ENCODE measurements at places on chromosomes 16 and 17. TPM values are rescaled to one million over a fixed set of nuclear protein-coding genes. Genes with fewer than 3 reads are reported as not detected.
A peak's percentile ranks its signal among the peaks of the same experiment; 100 is the strongest.

- no peak overlapping the region for H3K27ac ChIP-seq
- H3K4me1 ChIP-seq = peaks cover 22% of the 10 kb centered on the region
- peaks cover 7% of the 10 kb centered on the region for H3K36me3 ChIP-seq
- H3K4me3 ChIP-seq = no peak overlapping the region
Observed at GRCh38 chr17:2388020-2388682, 12.7 kb downstream of the MNT start.

- H3K36me3 ChIP-seq = no peaks in the 10 kb centered on the region
- H3K4me3 ChIP-seq = peak within 1 kb of the TSS; percentile 73
- DNase-seq = no peak
- H3K27ac ChIP-seq = no peak within 1 kb of the TSS
- peaks cover 28% of the 10 kb centered on the region for H3K27me3 ChIP-seq
- H3K4me1 ChIP-seq = no peaks in the 10 kb centered on the region
Observed at GRCh38 chr17:46851029-46851741, at the start of gene WNT9B. TSS of gene WNT9B (plus strand) at chr17:46851583. CDS start at chr17:46851639, 56 bp downstream.

DNA sequence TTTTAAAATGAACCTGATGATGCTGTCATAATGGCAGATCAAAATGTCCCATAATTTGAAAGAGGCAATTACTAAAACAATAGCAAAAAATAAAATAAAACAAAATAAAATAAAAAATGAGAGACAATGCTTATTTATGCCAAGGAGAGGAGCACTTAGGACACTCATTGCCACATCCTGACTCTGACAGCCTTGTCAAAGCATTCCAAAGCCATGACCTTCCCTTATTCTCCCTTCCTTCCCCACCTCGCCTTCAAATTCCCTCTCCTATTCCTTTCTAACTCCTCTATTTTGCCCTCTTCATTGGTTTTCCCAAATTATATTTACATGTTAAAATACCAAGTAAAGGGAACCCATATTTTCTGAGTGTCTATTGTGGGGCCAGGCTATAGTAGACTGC lies 220.0 kb downstream of the CDH13 start:
- no peak overlapping the region for H3K27ac ChIP-seq
- no peaks in the 10 kb centered on the region for H3K36me3 ChIP-seq
- no peaks in the 10 kb centered on the region for H3K27me3 ChIP-seq
- no peak overlapping the region for H3K4me3 ChIP-seq
- no peak for DNase-seq

DNA sequence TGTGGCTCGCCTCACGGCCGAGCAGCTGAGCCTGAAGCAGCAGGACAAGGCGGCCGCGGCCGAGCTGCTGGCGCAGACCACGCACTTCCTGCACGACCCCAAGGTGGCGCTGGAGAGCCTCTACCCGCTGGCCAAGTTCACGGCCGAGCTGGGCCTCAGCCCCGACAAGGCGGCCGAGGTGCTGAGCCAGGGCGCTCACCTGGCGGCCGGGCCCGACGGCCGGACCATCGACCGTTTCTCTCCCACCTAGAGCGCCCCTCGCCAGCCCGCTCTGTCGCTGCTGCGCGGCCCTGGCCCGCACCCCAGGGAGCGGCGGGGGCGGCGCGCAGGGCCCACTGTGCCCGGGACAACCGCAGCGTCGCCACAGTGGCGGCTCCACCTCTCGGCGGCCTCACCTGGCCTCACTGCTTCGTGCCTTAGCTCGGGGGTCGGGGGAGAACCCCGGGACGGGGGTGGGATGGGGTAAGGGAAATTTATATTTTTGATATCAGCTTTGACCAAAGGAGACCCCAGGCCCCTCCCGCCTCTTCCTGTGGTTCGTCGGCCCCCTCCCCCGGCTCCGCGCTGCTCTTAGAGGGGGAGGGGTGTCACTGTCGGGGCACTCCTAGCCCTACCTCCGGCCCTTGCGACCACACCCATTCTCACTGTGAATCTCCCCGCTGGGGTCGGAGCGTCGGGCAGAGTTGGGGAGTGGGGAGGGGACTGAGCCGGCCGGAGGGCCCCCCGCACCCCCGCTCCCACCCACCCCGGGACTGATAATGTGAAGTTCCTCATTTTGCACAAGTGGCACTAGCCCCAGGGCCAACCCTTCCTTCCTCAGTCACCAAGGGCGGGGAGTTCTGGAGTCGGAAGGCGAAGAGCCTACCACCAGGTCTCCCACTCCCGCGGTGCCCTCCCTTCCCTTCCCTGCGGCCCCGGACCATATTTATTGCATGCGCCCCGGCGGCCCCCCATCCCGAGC lies 4.0 kb downstream of the HIC1 start:
- DNase-seq = no peak
- H3K27ac ChIP-seq = peak overlapping the region; percentile 74
- peak overlapping the region; percentile 84 for H3K4me3 ChIP-seq
- H3K4me1 ChIP-seq = peaks cover 2% of the 10 kb centered on the region

The ZP2 gene
- not detected for total RNA-seq

The SPATA20 gene
- 58.4 TPM for total RNA-seq

DNA sequence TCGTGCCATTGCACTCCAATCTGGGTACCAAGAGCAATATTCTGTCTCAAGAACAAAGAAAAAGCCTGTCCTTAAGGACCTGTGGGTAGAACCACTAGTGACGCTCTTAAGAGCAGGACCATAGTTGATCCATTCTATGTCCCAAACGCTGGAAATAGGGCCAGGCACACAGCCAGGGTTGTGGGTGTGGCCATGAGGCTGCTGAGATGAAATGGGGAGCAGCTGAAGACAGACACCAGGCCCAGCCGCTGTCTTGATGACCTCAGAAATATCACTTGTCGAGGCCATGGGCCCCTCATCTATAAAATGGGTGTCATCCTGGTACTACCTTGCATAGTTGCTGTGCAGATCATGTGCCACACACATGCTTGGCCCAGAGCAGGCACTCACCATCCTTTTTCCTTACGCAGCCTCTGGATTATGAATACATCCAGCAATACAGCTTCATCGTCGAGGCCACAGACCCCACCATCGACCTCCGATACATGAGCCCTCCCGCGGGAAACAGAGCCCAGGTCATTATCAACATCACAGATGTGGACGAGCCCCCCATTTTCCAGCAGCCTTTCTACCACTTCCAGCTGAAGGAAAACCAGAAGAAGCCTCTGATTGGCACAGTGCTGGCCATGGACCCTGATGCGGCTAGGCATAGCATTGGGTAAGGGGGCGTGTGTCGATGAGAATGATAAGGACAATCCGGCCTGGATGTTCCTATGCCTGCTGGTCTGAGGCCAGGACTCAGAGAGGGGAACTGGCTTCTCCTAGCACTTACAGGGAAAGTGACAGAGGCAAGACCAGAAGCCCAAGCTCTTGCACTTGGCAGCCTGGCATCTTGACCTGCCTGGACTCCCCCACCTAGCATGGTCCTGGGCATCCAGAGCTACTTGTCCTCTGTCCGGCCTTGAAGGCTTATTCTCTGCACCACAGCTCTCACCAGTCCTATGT lies 25.5 kb downstream of the CDH5 start:
- H3K27me3 ChIP-seq = no peaks in the 10 kb centered on the region
- no peak overlapping the region for H3K27ac ChIP-seq
- no peaks in the 10 kb centered on the region for H3K36me3 ChIP-seq
- H3K4me3 ChIP-seq = no peak overlapping the region

- no peak for DNase-seq
- H3K27me3 ChIP-seq = no peaks in the 10 kb centered on the region
- H3K4me3 ChIP-seq = no peak overlapping the region
- no peak overlapping the region for H3K27ac ChIP-seq
Observed at GRCh38 chr16:50371936-50372595, 3.3 kb upstream of the BRD7 start.

DNA sequence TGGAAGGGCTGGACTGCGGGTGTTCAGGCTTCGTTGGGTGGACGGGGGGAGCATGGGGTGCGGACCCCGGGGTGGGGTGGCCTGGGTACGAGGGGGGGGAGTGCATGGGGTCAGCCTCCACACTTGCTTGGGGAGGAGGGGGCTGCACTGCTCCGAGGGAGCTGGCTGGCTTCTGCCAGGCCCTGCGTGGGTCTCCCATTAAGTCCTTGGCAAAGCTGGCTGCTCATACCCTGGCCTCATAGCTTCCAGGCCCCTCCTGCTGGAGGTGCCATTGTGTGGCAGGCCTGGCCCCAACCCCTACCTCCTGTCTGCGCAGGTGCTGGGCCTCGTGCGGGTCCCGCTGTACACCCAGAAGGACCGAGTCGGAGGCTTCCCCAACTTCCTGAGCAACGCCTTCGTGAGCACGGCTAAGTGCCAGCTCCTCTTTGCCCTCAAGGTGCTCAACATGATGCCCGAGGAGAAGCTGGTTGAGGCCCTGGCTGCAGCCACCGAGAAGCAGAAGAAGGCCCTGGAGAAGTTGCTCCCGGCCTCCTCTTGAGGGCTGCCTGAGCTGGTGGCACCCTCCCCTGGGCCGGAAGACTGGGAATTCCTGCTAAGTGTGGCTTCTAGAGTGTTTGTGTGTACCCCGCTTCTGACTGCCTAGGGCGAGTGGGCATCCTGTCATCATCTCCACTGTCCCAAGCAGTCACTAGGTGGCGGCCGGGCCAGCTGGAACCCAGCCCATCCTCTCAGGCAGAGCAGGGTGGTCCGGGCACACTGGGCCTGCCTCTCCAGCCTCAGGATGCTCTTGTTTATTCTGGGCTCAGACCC lies 1.5 kb downstream of the NUDT16L1 start:
- DNase-seq = no peak
- peak overlapping the region; percentile 96 for H3K27ac ChIP-seq
- no peaks in the 10 kb centered on the region for H3K36me3 ChIP-seq
- H3K27me3 ChIP-seq = no peaks in the 10 kb centered on the region
- peak overlapping the region; percentile 78 for H3K4me3 ChIP-seq

DNA sequence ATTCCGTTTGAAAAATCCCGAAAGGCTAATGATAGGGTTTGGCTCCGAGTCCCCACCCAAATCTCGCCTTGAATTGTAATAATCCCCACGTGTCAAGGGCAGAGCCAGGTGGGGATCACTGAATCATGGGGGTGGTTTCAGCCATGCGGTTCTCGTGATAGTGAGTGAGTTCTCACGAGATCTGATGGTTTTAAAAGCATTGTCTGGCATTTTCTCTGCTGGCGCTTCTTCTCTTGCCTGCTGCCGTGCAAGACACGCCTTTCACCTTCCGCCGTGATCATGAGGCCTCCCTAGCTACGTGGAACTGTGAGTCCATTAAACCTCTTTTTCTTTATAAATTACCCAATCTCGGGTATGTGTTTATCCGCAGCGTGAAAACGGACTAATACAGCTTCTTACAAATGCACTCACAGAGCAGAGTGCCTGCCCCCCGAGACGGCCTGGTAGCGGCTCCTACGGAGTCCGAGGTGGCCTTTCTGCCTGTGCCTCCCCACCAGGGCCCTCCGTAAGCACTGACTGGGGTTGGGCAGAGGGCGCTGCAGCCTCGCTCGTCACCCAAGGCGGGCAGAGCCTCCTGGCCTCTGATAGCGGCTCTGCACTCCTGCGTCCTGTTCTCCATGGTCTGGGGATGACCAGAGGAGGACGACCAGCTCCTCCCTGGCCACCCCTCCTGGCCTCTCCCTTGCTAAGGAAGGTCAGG lies 131.7 kb downstream of the FOXL1 start:
- H3K27me3 ChIP-seq = no peaks in the 10 kb centered on the region
- no peak overlapping the region for H3K27ac ChIP-seq
- H3K4me1 ChIP-seq = no peaks in the 10 kb centered on the region

DNA sequence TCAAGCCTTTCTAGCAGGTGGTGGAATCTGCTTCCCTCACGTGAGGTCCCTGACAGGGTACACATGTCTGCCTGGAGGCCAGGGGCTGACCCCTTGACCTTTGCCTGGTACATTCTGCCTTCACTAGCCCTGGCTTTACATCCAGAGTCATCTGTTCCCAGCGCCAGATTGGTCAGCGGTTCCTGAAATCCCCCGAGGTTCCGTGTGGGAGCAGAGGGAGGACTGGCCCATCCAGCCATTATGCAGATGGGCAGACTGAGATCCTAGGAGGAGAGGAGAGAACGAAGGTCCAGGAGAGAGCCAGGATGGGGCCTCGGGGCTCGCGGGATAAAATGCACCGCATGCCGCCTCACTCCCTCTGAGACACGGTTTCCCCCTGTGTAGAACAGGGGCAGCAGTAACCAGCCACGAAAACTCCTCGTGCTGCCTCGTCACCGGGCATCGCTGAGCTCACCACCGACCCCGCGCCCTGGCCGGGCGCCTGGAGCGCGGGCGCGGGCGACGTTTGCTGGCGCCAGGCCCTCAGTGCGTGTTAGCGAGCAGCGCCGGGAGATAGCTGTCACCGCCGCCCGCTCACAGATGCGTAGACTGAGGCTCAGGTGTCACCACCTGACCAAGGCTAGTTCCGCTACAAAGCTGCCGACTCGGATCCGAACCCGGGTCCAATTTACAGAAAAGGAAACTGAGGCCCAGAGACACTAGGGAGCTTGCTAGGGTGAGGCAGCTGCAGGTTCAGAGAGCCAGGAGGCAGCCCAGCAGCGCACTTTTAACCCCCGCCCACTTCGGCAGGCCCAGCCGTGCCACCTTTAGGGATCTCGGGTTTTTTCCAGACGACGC lies 811 bp upstream of the MAP2K3 start:
- H3K4me1 ChIP-seq = peaks cover 12% of the 10 kb centered on the region
- peak overlapping the region; percentile 67 for H3K4me3 ChIP-seq
- H3K27me3 ChIP-seq = no peaks in the 10 kb centered on the region
- no peak for DNase-seq

Data from breast epithelium (tissue), 4 donors.